ENCODE measurements at places on chromosomes 6 and 20.

- no peak for DNase-seq
Measured at GRCh38 chr6:117399924-117400323, 25.8 kb downstream of the ROS1 start.

- DNase-seq, result no peak
Measured at GRCh38 chr6:38213251-38213658, 393.7 kb downstream of the ZFAND3 start.

- no peak for DNase-seq
Measured at GRCh38 chr6:149389509-149390297, 10.4 kb upstream of the SUMO4 start.

- DNase-seq, result no peak
Measured at GRCh38 chr6:99066044-99066443, 118.3 kb upstream of the FBXL4 start.

GRCh38 chr6:1491591-1492319 lies 102.4 kb downstream of the FOXF2 start:
- no peak for DNase-seq

DNA sequence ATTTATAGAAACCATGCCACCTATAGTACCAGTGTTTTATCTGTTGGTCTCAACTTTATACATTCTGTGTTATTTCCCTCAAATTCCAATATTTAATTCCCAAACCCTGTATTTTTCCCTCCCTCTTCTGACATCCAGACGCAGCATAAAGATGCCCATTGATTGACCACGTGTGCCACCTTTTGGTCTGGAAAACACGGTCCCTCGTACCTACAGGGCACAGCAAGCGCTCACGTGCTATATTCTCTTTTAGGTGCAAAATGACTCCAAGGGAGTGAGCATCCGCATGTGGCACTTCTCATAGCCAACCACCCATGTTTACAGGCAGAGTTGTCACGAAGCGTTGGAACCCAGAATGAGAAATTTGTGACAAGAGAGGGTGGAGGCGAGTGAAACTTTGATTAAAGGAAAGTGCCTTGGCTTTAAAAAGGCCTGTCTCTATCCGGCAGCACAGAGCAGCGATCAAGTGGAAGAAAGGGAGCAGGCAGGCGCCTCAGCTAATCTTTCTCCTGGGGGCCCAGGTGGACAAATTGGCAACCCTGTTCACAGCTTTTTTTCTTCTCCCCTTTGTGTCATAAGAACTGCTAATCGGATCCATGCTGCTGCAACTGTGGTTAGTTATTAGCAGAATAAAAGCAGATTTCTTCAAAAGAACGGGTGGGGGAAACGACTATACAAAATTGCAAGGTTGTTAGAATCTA lies 225.9 kb downstream of the TMEM242 start:
- no peak for DNase-seq

DNA sequence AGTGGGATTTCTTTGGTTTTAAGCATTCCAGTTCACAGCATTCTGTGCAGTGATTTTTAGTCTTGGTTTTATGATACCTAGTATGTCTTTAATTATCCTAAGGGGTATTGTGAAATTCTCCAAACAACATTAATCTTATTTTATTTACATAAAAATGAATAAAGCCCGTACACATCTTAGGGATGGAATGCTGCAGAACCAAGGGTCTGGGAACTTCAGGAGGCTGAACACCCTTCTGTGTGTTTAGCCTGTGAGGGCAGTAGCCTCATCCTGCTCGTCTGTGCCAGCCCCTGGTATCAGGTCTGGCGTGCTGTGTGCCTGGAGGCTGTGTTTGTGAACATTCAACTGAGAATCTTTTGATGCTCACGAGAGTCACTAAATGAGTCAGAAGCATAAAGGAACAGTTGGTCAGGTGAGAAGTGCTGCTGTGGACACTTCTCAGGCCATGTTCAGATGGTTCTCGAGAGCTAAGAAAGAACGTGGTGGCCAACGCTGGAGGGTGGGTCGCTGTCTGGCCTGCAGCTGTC lies 25.2 kb upstream of the C20orf204 start:
- DNase-seq, result no peak

GRCh38 chr6:37607944-37608343 lies 89.7 kb downstream of the MDGA1 start:
- no peak for DNase-seq

DNA sequence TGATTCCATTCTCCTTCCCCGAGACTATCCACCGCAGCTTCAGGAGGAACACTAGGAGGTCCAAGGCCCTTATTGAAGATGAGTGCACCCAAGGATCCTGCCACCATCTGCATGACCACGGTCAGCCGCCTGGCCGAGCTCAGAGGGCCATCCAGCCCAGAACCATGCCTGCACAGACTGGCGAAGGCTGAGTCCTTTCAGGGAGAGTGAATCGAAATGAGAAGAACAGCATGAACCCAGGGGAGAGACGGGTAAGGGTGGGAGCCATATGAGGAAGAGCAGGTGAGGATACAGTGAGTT lies 26.3 kb downstream of the SERPINB6 start:
- no peak for DNase-seq

- DNase-seq, result no peak
Measured at GRCh38 chr20:1377984-1378734, 14.7 kb downstream of the FKBP1A start.

GRCh38 chr20:4369798-4370124 lies 351.9 kb upstream of the PRND start:
- DNase-seq, result no peak

DNA sequence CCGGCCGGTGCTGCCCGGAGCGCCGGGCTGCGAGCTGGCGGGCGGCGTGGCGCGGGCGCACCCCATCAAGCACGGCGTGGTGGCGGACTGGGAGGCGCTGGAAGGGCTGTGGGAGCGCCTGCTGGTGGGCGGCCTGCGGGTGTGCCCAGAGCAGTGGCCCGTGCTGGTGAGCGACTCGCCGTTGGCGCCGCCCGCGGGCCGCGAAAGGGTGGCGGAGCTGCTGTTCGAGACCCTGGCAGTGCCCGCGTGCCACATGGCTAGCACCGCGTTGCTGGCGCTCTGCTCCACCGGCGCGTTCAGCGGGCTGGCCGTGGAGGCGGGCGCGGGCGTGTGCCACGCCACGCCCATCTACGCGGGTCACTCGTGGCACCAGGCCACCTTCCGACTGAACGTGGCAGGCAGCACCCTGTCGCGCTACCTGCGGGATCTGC lies 517 bp downstream of the ACTL10 start:
- DNase-seq, result no peak

- no peak for DNase-seq
Measured at GRCh38 chr20:35151736-35152135, 4.6 kb upstream of the EDEM2 start.

DNA sequence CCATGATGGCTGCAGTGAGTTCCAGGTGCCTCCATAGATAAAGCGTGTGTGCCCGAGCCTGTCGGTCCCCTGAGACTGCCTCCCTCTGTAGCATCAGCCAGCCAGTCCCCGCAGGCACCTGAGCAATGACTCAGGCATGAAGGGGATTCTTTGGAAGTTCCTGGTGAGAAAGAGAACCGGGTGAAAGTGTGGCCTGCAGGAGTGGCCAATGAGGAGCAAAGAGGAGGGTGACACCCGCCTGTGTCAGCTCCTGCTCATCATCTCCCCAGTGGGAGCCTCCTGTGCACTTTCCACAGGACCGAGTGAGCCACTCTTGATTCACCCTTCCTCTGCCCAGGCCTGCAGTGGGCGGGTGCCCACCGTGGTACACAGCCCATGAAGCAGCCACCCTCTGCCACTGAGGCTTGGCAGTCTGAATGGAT lies 71.2 kb upstream of the PTPN1 start:
- DNase-seq, result no peak

DNA sequence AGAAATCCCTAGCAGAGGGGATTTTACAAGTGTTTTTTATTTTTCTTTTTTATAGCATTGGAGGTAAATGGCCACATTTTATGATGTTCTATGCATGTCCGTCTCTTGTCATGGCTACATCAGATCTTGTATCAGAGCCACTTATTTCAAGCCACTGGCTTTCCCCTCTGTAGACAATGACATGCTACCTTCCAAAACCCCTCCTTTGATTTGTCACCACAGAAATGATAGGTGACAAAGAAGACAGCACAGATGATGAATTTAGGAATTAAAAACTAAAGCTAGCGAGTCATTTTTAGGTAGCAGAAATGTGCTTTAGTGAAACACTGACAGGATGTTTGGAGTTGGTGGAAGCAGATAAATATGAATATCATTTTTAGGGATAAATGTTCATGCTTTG lies 20.8 kb downstream of the PLCB1 start:
- no peak for DNase-seq

DNA sequence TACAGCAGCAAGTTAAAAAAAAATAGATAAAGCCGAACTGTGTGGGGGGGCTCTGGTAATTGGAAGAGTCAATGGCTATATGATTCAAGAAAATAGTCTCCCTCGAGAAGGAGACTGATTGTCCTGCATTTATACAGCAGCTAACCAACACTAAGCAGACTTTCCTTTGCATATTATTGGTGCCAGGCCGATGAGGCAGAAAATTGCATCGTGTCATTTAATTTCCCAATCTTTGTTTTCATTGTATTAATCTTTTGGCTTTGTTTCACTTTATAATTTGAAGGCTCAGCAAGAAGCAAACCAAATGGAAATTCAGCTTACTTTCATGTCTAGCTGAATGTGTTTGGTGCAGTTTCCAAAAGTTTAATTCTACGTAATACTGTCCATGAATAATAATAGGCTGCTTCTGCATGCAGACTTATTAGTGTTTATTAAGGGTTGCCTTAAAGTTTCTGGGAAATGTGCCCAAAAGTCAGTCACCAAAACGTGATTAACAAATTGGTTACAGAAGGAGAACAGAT lies 258.5 kb downstream of the HACE1 start:
- DNase-seq, result no peak

- DNase-seq, result no peak
Measured at GRCh38 chr6:121876721-121877120, 441.3 kb downstream of the GJA1 start.

GRCh38 chr20:64049060-64049877 lies at the start of gene SOX18:
TSS of gene SOX18 (minus strand) at chr20:64049639. CDS start at chr20:64049516, 123 bp downstream.
- DNase-seq, result no peak

DNA sequence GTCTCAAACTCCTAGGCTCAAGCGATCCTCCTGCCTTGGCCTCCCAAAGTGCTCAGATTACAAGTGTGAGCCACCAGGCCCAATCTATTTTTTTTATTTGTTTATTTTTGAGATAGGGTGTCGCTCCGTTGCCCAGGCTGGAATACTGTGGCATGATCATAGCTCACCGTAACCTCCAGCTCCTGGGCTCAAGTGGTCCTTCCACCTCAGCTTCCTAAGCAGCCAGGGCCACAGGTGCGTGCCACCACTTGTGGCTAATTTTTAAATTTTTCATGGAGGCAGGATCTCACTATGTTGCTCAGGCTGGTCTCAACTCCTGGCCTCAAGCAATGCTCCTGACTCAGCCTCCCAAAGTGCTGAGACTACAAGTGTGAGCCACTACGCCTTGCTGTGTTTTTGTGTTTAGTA lies 9.8 kb downstream of the KIF3B start:
- DNase-seq, result no peak

GRCh38 chr20:990293-990959 lies 11.7 kb downstream of the RSPO4 start:
- no peak for DNase-seq

DNA sequence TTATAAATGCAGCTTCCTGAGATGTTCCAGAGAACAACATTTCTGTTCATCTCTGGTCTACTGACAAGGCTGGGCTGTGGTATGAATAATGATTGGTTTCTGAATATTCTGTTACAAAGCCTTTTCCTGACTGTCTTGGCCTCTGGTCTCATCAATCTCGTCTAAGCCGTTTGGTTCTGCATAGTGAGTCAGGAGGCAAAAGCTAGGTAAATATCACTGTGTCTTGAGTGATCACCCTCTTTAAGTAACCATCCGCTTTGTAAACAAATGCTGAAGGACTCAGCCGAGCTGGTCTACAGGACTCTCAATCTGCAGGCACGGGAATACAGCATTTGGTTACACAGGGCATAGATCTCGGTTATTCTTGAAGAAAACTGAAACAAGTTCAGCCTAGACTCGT lies 511.9 kb downstream of the KIF16B start:
- no peak for DNase-seq

- DNase-seq, result no peak
Measured at GRCh38 chr6:39296745-39297640, 17.2 kb downstream of the KCNK17 start.

DNA sequence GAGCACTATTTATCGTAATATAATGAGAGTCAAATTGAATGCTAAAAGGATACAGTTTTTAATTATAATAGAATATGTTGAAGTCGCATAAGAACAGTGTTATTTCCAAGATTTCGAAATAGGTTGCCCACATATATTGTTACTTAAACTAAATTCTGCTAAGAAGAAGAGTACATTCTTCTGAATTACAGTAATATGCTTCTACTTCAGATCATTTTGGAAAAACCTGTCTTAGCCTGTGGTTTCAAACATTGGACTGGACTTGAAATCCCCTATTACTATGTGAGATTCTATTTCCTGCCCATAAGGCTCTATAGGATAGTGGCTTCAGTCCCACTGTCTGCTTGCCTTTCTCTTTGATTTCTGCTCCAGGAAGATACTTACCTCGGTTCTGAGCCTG lies 137.2 kb downstream of the B3GAT2 start:
- DNase-seq, result no peak

DNA sequence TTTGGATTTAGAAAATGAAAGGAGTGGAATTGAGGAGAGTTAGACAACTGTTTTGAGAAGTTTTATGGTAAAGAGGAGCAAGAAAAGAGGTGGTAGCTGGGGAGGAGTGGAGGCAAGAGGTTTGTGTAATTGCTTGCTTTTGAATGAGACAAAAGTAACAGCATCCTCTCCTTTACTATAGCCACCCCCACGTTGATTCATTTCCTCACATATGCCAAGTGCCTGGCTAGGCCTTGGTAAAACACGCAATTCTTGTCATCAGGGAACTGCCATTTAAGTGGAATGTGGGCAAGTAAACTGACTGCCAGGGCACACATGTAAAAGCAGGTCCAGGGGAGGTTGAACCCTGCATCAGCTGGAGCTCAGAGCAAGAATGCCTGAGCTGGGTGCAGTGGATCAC lies 4.1 kb downstream of the MTRES1 start:
- DNase-seq, result no peak

- DNase-seq, result no peak
Measured at GRCh38 chr6:6105472-6106036, 98.8 kb upstream of the NRN1 start.

GRCh38 chr6:99011151-99011550 lies 63.4 kb upstream of the FBXL4 start:
- DNase-seq, result no peak

GRCh38 chr6:25715794-25716193 lies 38.7 kb upstream of the SLC17A4 start:
- DNase-seq, result no peak

- DNase-seq, result no peak
Measured at GRCh38 chr6:14652536-14652935, 535.0 kb downstream of the CD83 start.

GRCh38 chr20:33328157-33329137 lies 45.4 kb downstream of the BPIFB1 start:
- no peak for DNase-seq

GRCh38 chr6:154408891-154409500 lies 52.4 kb upstream of the IPCEF1 start:
- no peak for DNase-seq

DNA sequence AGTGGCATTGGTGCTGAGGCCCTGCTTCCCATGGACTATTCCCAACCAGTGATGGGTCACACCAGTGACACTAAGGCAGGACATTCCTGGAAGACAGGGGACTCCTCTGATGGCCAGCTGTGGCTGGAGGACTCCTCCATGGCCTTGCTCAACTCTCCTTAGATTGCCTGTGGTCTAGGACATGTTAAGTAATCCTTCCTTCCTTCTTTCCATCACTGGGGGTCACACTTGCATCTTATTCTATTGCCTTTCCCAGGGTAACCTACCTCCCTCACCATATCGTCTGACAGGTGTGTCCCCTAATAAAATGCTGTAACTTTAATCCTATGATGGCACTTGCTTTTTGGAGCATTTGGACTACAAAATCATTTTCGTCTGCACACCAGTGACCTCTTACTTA lies 24.5 kb upstream of the HLA-A start:
- no peak for DNase-seq

Data from activated naive CD4-positive, alpha-beta T cell (primary cell).